ENCODE measurements at places on chromosomes 12 and 14.
A peak's percentile ranks its signal among the peaks of the same experiment; 100 is the strongest.

DNA sequence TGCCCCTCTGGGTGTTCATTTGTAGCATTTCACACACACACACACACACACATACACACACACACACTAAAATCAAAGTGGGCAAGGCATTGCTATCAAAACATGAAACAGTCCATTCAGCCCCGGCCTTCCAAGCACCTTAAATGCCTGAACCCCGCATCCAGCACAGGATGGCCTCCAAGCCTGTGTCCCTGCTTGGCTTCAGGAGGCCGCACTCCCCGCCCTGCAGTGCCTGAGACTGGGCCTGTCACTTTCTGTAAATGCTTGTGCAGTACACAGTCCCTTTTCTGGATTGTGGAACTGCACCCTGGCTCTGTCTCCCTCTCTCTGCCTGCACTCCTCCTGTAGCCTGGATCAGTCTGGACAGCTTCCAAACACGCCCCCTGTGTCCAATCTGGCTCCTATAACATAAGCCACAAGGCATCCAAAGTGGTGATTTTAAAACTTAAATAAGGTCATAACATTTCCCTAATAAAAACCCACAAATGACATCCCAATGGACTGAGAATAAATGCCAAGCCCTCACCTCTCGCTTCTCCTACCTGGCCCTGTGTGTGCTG lies 972.2 kb upstream of the TMEM132C start:
- DNase-seq, result no peak

- DNase-seq, result no peak
These were observed 17.9 kb downstream of the HRK start for GRCh38 chr12:116863275-116863767.

DNA sequence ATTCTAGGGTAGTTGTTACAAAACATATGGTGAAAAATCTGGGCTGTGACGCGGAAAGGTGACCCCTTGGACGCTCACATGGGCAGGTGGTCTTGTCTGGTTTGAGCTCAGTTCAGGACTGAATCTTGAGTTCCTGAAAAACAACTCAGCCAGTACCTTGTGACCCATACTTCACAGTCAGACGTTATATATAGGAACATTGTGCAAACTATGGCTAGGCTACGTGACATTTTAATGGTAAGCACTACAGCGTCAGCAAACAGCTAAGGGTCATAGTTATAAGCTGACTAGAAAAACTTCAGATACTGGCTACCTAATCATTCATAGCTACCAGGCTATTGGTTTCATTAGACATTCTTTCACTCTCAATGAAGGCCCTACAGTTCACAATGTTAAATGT lies 14.8 kb upstream of the EDDM3A start:
- DNase-seq, result no peak

GRCh38 chr14:102779574-102780315 lies 2.5 kb downstream of the TRAF3 start:
- no peak for DNase-seq

DNA sequence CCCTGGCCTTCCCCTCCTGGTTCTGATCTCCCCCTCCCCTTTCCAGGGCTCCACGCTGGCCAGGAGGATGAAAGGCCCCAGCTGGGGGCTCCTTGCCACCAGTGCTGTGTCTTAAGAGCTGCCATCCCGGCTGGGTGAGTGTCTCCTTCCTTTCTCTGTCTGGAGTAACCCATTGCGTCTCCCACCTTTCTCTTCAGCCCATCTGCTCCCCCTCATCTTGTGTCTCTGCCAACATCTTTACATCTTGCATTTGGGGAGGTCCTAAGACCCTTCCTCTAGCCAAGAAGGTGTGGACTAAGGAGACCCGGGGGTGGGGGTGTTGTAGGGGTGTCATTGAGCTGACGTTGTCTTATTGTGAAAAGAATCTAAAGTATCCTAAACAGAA lies 505 bp downstream of the BCL2L2 start:
- DNase-seq, result no peak

GRCh38 chr12:25276199-25276937 lies 25.6 kb upstream of the KRAS start:
- DNase-seq, result peak; percentile 42

- DNase-seq, result no peak
These were observed 224.5 kb downstream of the VRK1 start for GRCh38 chr14:97021571-97022168.

DNA sequence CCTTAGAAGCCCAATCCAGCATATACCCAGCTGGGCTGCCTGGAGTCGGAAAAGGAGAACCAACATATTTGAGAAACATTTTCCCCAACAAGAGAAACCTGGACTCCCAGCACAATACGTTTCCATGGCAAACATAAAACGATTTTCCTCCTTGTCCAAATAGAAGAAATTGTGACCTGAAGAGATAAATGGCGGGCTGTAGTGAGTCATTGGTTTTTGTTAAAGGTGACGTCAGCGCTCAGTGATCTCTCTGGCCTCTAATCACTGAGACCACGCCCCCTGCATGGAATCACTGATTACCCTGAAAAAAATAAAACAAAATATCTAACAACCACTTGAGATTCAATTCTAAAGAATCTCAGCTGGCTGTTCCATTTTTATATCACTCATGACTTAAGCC lies 6.0 kb downstream of the CCDC60 start:
- DNase-seq, result no peak

- DNase-seq, result no peak
These were observed 28.9 kb downstream of the DEGS2 start for GRCh38 chr14:100130521-100130920.

GRCh38 chr14:61476754-61477410 lies 155.5 kb downstream of the PRKCH start:
- DNase-seq, result no peak

DNA sequence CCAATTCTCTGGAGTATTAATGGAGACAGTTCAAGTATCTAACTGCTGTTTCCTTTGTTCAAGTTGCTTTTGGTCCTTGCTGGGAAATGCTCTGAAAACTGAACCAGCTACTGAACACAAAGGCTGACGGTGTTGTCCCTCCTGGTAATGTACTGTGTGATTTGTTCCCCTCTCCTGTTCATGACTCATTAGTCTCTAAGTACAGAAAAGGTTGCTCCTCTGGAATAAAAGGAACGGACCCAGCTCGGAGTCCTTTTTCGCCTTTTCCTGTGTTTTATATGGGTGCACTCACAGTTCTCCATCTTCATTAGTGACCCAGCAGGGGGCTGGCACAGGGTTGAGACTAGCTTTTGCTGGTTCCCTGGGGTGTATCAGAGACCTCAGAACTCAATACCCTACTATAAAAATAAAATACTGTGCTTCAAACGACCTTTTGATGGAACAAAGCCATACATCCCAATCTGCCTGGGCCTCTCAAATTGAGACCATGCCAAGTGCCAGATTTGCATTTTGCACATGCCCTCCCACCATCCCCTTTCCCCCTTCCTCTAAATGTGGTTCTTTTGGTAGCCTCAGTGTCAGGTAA lies 269.7 kb downstream of the RAD51B start:
- DNase-seq, result no peak

DNA sequence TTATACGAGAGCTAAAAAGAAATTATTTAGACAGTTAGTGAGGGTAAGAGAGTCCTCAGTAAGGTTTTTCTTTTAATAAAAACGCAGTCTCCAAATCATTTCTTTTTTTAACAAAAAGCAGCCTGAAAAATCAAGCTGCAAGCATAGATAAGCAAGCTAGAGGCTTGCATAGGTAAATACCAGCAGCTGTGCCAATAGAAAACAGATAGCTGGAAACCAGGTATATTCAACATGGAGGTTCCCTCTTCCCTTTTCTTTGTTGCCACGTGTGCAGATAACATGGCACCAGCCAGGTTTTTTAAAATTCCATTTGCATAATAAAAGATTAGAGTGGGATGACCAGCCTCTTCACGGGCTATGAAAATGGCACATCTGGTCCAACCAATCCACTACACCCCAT lies 6.1 kb upstream of the PRKAB1 start:
- no peak for DNase-seq

DNA sequence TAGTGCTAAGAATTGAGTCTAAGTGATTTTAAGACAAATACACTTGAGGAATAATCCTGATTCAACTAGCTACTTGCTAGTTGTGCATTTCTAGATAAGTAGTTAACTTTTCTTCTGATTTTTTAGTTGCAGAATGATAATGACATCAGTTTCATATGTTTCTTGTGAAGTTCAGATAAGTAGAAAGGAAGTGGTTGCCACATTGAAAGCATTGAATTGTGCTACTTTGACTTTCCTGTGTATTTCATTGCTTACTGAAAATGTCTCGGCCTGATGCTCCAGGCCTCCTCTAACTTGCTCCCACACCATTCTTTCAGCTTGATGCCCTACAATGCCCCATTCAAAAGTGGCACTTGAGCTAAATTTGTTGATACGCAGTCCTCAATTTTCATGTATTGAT lies 980.0 kb downstream of the TMTC2 start:
- no peak for DNase-seq

DNA sequence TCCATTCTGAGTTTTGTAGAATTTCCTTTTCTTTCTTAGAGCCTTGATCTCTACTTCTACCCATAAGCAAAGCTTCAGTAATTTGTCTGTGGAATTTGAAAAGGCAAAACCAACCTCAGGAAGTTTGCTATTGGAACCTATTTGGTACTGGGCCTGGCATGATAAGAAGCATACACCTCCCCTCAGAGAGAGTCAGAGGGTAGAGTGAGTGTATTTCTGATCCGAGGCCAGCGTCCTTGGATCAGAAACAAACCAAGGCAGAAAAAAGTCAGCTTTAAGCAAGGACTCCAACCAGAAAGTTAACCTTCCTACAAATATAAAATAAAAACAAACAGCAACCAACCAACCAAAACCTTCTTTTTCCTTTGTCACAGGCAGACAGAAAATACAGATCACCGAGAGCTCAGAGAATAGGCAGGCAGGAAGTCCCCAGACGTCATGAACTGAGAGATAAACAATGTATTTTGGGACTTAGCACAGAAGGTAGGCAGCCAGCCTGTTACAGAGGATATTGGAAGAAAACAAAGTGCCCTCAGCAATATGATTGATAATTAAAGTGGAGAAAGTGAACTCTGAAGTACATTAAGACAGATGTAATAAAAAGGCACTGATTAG lies 141.5 kb downstream of the NEDD1 start:
- DNase-seq, result no peak

DNA sequence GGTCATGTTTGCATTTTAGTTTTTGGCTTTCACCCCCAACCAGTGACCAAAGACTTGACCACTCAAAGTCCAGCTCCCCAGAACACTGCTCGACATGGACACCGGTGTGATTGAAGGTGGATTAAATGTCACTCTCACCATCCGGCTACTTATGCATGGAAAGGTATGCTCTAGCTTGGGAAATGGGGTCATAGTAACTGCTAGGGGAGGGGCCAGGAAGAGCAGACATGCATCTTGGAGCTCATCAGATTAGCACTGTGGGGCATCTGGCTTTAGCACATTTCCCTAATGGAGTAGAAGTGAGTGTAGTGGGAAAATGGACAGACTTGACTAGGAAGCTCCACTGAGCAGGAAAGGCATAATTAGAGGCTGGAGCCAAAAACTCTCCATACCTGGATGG lies 2.8 kb downstream of the PCBP2 start:
- no peak for DNase-seq

- no peak for DNase-seq
These were observed 92.8 kb downstream of the FRMD6 start for GRCh38 chr14:51744372-51745130.

DNA sequence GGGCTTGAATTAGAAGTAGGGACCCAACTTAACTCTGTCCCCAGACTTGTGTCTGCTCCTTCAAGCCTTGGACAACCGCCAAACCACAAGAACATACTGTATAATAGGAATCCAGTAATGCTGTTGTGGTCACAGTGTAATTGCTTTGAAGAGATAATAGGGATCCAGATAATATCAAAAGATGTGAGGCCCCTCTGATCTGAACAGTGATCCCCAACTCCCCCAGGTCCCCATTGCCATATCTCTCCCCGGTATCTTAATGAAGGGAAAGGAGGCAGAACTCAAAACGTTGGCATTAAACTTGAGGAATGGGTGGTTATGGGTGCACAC lies 8.5 kb upstream of the PLEKHH1 start:
- no peak for DNase-seq

DNA sequence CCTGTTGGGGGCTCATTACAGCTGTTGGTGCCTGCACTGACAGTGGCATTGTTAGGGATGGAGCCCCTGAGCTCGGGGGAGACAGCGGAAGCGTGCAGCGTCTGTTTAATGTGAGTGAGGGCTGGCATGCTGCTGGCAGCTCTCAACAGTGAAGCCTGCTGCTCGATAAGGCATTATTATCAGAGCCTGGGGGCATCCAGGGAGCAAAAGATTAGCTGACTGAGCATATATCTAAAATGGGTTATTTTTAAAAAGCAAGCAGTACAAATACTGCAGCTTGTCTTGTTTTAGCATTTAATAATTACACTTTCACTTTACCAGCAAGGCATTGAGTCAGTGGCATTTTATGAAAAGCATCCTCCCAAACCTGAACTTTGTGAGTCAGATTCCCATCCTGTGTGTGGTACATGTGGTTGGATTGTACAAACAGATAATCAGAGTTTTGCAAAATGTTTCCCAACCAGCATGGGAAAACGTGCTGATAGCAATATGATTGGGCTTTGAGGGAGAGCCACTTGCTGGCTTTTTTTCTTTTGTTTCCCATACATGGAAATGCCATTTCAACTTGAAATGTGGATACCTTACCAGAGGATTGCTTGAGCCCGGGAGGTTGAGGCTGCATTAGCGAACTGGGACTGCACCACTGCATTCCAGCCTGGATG lies 150.8 kb downstream of the PRKCH start:
- no peak for DNase-seq

DNA sequence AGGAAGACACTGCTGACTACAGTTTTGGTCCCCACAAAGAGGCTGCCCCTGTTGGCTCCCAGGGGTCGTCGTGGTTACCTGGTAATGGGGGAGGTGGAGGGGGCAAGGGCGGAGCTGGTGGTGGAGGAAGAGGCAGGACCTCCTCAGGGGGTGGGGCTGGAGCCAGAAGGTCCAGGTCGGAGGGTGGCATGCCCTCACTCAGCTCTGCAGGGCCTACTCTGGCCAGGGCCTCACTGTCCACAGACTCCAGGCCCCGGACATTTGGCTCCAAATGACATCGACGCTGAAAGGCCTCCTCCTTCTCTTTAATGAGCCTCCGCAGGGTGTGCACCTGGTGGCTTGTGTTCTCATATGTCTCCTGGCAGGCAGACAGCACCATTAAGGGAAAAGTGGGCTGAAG lies 28.5 kb downstream of the PRPF40B start:
- no peak for DNase-seq

GRCh38 chr12:49827051-49827400 lies 1.2 kb downstream of the NCKAP5L start:
- DNase-seq, result no peak

Measured in stimulated activated CD4-positive, alpha-beta T cell treated with anti-CD3 and anti-CD28 coated beads, Interleukin-15, amount 100 ng/mL, for 1 hour (primary cell).